ENCODE measurements at places on chromosomes 3 and 15. TPM values are rescaled to one million over a fixed set of nuclear protein-coding genes. Genes with fewer than 3 reads are reported as not detected.

Gene ADIPOQ
- total RNA-seq, result not detected

- no peak overlapping the region for H3K4me3 ChIP-seq
- H3K27me3 ChIP-seq, result no peaks in the 10 kb centered on the region
- DNase-seq, result no peak
- no peaks in the 10 kb centered on the region for H3K36me3 ChIP-seq
Measured at GRCh38 chr3:122234117-122234516, 50.6 kb downstream of the CASR start.

DNA sequence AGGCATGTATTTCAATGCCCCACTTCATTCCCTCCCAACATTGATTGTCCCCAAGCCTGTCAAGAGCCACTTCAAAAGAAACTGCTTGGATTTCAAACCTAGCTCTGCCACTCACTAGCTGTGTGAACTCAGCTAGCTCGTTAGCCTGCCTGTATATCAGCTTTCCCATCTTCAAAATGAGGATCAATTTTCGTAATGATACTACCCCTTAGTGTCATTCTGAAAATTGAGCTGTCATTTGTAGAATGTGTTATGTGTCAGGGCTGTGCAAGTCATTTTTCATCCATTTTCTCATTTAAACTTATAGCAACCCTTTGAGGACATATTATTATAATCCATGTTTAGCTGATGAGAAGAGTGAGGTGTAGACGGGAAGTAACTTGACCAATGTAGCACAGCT is 88.6 kb downstream of the TRIM42 start:
- no peaks in the 10 kb centered on the region for H3K36me3 ChIP-seq
- H3K27ac ChIP-seq, result no peak overlapping the region
- DNase-seq, result no peak
- no peaks in the 10 kb centered on the region for H3K27me3 ChIP-seq
- no peaks in the 10 kb centered on the region for H3K4me1 ChIP-seq
- H3K4me3 ChIP-seq, result no peak overlapping the region

- no peak overlapping the region for H3K27ac ChIP-seq
- H3K4me3 ChIP-seq, result peak overlapping the region; percentile 56
- peaks cover 51% of the 10 kb centered on the region for H3K4me1 ChIP-seq
- no peaks in the 10 kb centered on the region for H3K36me3 ChIP-seq
Measured at GRCh38 chr15:67833710-67834511, 5.9 kb downstream of the RNU6-1 start.

Gene MASP1
- 3.3 TPM for total RNA-seq

DNA sequence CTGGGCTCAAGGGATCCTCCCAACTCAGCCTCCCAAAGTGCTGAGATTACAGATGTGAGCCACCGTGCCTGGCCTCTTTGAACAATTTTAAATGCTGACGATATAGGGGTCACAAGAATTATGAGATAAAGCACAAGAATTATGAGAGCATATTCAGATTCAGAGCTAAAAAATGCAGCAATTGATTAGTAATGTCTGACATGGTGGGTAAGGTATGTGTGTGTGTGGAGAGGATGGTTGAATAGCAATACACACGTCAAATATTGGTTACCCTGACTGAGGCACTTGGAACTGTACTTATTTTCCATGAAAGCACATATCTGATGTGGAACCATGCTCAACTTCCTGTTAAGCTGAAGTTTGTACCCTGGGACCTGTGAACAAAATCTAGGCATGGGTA is 115.6 kb downstream of the EOMES start:
- no peak overlapping the region for H3K4me3 ChIP-seq
- H3K27me3 ChIP-seq, result no peaks in the 10 kb centered on the region
- DNase-seq, result no peak
- peaks cover 8% of the 10 kb centered on the region for H3K4me1 ChIP-seq
- no peaks in the 10 kb centered on the region for H3K36me3 ChIP-seq

Data from neural progenitor cell (in vitro differentiated cells).